Foreskin keratinocyte (primary cell): ENCODE measurements at places on chromosomes 4 and X. TPM values are rescaled to one million over a fixed set of nuclear protein-coding genes. Genes with fewer than 3 reads are reported as not detected.

GRCh38 chr4:2936773-2937145 lies 26.4 kb downstream of the NOP14 start:
- peak; percentile 95 for DNase-seq

- DNase-seq = no peak
These were observed 8.7 kb downstream of the SHROOM4 start for GRCh38 chrX:50805276-50805675.

DNA sequence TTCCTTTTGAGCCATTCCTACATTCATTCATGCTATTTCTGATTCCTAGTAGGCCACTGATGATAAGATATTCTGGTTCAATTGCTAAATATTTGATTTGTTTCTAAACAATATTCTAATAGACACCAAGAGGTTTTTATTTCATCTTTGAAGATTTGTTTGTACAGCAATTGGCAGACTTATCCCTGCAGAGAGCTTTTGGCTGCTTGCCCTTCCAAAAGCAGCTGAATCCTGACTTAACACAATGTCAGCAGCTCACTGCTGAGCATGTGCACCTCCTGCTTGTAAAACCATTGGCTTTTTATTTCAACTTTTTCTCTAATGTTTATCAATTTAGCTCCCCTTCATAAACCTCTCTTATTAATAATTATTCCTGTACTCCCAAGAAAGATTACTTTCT lies 45.3 kb downstream of the MMRN1 start:
- no peak for DNase-seq

GPR173 gene
- total RNA-seq = 0.35 and 0.75 TPM in 2 replicates

- no peak for DNase-seq
These were observed 317.7 kb downstream of the ARHGAP24 start for GRCh38 chr4:85792376-85793232.

DNA sequence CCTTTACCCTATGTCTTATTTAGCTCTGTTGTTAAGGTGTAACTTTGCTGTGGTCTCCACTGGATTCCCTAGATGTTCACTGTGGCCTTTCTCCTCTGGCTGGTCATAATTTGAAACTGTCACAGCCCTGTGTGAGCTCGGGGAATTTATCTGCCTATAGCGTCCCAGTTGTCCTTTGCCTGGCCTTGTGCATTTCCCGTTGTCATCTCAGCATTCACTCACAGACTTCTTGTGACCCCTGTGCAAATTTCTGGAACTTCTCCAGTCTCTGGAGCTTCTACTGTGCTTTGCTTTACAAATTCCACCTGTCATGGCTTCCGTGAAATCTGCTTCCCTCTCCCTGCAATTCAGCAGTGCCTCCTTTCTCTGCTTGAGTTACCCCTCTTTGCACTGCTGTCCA lies 106.7 kb downstream of the WWC2 start:
- no peak for DNase-seq

KIAA1210 gene
- not detected in 2 replicates for total RNA-seq

MAGEB10 gene
- not detected in 2 replicates for total RNA-seq

DNA sequence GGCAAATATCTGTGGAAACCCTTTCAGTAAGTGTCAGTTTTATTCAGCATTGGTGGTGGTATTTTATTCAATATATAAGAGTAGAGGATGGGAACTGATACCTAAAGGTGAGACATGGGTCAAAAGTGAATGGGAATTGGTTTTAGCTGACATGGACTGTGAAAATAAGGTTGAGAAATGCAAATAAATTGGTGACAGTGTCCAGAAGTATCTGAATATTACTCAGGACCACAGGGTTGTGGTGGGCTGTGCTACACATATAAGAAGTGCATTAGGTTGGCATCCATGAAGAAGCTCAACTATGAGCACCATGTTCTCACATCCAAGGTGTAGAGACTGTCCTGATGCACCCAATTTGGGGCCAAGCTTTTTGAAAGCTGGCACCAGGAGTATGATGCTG lies 45.0 kb downstream of the ETDC start:
- no peak for DNase-seq

PDGFC gene
- 36.6 and 41.4 TPM in 2 replicates for total RNA-seq

GRCh38 chr4:40377512-40378365 lies 42.6 kb downstream of the CHRNA9 start:
- DNase-seq = peak; percentile 67
